T-helper 2 cell treated with Interferon-gamma antibody and Interleukin-4, amounts not matched to agents 5 μg/mL and 100 μg/mL, for 36 hours (primary cell): ENCODE measurements at places on chromosomes 5 and 9.
A peak's percentile ranks its signal among the peaks of the same experiment; 100 is the strongest.

DNA sequence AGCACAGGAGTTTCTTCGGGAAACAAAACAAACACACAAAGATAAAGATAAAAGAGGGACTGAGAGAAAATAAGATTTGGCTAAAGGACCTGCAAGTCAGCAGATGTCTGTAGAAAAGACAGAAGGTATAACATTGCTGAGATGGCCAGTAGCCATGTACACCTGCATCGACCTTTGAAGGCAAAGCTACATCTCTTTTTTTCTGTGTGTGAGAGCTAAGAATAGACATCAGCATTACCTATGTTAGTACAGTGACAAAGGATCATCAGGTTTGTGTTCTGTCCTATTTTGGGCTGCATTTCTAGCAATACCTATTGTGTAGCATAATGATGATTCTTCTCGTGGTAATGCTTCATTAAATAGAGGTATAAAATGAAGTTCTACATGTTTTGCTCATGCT is 64.9 kb downstream of the KDM4C start:
- H3K27ac ChIP-seq, result no peak overlapping the region
- H3K36me3 ChIP-seq, result peaks cover 44% of the 10 kb centered on the region
- no peak for DNase-seq
- H3K4me1 ChIP-seq, result peaks cover 15% of the 10 kb centered on the region
- no peaks in the 10 kb centered on the region for H3K27me3 ChIP-seq

GRCh38 chr9:98807070-98807813 is at the start of gene GALNT12:
Gene GALNT12, plus strand, starts transcription at chr9:98807670. Its CDS starts 29 bp downstream, at chr9:98807699.
- H3K4me3 ChIP-seq, result peak within 1 kb of the TSS; percentile 82
- DNase-seq, result peak; percentile 36
- no peak within 1 kb of the TSS for H3K27ac ChIP-seq
- H3K36me3 ChIP-seq, result peaks cover 4% of the 10 kb centered on the region
- peaks cover 65% of the 10 kb centered on the region for H3K27me3 ChIP-seq

- DNase-seq, result no peak
- no peak overlapping the region for H3K27ac ChIP-seq
These were observed 22.2 kb upstream of the DAPK1 start for GRCh38 chr9:87475463-87475862.

- no peaks in the 10 kb centered on the region for H3K4me1 ChIP-seq
- H3K27me3 ChIP-seq, result peaks cover 41% of the 10 kb centered on the region
- peak overlapping the region; percentile 15 for H3K4me3 ChIP-seq
- H3K36me3 ChIP-seq, result no peaks in the 10 kb centered on the region
- no peak for DNase-seq
These were observed 563 bp upstream of the FGF10 start for GRCh38 chr5:44389823-44390143.

GRCh38 chr9:18710065-18710464 is 236.1 kb downstream of the ADAMTSL1 start:
- no peaks in the 10 kb centered on the region for H3K36me3 ChIP-seq
- no peaks in the 10 kb centered on the region for H3K4me1 ChIP-seq
- no peak overlapping the region for H3K4me3 ChIP-seq
- H3K27me3 ChIP-seq, result no peaks in the 10 kb centered on the region
- DNase-seq, result no peak
